ENCODE measurements at places on chromosomes 7 and 10. TPM values are rescaled to one million over a fixed set of nuclear protein-coding genes. Genes with fewer than 3 reads are reported as not detected.

DNA sequence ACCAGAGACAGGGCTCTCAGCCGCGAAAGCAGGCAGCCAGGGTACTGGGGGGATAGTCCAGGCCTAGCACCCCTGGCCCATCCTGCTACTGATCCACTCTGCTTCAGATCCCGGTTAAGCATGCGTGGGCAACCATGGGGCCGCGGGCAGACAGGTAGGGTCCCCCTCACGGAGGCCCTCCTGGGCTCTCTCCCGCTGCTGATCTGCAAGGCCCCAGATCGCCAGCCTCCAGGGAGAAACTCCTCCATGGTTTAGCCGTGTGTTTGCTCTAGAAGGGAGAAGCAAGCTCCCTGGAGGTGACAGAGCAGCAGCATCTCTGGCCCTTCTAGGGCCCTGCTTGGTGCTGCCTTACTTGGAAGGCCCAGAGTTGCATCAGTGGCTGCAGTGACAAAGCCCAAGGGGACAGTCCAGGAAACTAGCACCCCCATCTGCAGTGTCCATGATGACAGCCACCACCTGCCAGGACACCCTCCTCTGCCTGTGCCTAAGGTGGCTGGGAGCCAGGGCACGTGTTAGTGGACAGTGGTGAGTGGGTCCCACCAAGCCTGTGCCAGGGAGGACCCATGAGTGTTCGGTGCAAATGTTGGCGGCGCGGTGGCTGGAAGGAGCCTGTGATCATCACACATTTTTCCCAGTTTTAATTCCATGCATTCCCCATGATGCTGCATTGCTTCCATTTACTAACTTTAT is 29.2 kb downstream of the CALML5 start:
- no peak for DNase-seq

Gene TMEM236
- total RNA-seq = 0.43 TPM

Gene LIPF
- total RNA-seq = not detected

GRCh38 chr10:43135656-43136055 is 2.6 kb upstream of the CSGALNACT2 start:
- no peak for DNase-seq

DNA sequence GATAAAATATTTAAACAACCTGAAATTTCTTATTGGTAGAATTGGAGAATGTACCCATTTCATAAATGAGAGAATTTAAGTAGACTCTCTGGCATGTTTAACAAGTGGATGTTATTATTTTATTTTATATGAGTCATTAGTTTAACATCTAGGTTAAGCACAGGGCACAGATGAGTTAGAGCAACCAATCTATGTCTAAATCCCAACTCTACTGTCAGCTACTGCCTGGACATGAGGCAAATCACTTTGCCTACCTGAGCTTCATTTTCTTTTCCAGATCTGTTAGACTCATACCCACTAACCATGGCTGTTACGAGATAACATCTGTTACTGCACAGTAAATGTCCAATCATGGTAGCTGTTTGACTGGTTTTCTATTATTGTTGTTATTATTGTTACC is 251.1 kb downstream of the INHBA start:
- no peak for DNase-seq

Gene PHKG1
- total RNA-seq = 31.3 TPM

- DNase-seq = no peak
These were observed 47.8 kb upstream of the UBN2 start for GRCh38 chr7:139183251-139183650.

DNA sequence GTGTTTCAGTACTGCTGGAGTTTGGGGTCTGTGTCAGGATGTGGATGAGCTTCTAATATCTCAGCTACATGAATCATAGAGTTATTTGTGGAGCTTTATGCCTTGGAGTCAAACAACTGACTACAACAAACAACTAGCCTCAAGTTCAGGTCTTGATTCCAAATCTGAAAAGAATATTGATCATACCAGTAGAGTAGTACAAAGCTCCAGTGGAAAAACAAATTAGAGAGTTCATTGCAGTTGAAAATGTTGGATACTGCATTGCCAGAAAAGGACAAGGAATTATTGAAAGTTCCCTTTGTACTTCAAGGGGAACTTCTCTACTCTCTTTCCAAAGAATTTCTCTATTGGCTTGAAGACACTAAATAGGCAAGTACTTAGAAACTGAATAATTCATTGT is 117.6 kb upstream of the CTTNBP2 start:
- DNase-seq = no peak

Gene VIPR2
- total RNA-seq = 15.2 TPM

- DNase-seq = no peak
These were observed 156.3 kb upstream of the KMT2E start for GRCh38 chr7:104857458-104858425.

Gene ODAD2
- not detected for total RNA-seq

Gene CPEB3
- total RNA-seq = 14.4 TPM

- no peak for DNase-seq
These were observed 36.1 kb upstream of the CUL1 start for GRCh38 chr7:148662646-148663045.

DNA sequence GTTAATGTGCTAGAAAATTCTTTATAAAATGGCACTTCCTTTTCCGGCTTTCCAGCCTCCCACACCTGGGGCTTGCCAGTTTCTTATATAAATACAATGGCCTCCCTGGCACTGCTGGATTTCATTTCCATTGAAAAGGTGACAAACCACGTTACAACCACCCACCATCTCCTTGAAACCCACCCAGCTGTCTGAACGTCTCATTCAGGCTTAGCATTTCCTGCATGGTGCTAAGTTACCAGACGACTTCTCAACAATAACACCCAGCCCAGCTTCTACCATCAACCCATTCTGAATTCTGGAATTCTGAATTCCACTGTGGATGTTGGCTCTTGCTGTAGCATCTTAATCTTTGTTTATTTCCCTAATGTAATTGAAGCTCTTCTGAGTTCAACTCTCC is 499.8 kb upstream of the CELF2 start:
- DNase-seq = no peak

GRCh38 chr7:151198945-151199848 is 11.1 kb downstream of the H2BK1 start:
- no peak for DNase-seq

DNA sequence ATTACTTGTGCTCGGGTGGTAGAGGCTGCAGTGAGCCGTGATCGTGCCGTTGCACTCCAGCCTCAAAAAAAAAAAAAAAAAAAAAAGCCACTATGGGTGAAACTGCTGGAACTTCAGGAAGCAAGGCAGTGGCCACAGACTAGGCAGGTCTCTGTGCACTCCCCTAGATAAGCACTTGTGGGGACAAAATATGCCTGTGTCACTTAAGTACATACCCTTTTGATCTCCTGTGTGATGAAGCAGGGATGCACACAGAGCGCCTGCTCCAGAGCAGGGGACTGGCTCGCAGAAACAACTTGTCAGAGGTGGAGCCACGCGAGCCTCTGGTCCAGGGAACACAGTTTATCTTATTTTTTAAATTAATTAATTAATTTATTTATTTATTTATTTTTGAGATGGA is 42.9 kb upstream of the PSAP start:
- DNase-seq = no peak

- no peak for DNase-seq
These were observed 72.5 kb downstream of the SYPL1 start for GRCh38 chr7:106039486-106040060.

DNA sequence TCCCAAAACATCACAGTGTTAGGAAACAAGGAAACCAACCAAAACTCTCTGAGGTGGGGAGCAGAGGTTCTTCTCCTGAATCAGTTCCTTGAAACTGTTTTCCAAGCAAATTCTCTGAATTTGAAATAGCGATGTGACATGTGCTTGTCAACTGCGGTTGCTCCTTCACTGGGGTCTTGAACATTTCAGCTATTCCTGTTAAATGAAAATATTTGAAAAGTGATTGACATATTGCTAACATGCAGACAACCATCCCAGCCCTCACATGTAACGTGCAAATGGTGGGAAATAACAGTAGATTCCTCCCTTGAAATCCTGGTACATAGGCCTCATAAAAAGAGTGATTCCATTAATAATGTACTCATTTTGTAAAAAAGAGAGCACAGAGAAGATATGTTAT is 15.9 kb downstream of the MKI67 start:
- no peak for DNase-seq

DNA sequence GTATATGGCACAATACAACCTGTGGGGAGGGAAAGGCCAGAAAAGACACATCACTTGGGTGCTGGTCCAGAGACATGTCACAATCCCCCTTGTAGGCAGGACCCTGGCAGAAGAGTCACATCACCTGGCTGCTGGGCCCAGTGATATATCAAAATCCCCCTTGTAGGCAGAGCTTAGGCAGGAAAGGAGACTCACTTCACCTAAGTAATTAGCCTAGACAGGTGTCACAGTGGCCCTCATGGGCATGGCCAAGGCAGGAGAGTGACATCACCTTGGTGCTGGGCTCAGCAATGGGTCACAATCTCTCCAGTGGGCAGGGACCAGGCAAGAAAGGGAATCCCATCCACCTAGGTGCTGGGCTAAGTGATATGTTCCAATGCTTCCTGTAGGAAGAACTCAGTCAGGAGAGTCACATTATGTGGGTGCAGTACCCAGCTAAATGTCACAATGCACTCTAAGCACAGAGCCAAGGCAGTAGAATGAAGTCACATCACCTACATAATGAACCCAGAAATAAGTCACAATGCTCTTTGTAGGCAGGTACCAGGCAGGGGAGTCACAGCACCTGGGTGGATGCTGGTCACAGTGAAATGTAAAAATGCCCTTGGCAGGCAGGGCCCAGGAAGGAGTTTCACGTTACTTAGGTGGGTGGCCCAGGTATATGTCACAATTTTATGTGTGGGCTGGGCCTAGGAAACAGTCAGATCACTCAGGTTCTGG is 18.9 kb upstream of the ZNF736 start:
- DNase-seq = no peak

GRCh38 chr7:151056666-151057505 is 811 bp downstream of the CDK5 start:
- DNase-seq = no peak

Gene AQP1
- total RNA-seq = 236 TPM

Gene OPN1SW
- total RNA-seq = not detected

Gene FAM237B
- not detected for total RNA-seq

Gene CCZ1B
- total RNA-seq = 30.0 TPM

DNA sequence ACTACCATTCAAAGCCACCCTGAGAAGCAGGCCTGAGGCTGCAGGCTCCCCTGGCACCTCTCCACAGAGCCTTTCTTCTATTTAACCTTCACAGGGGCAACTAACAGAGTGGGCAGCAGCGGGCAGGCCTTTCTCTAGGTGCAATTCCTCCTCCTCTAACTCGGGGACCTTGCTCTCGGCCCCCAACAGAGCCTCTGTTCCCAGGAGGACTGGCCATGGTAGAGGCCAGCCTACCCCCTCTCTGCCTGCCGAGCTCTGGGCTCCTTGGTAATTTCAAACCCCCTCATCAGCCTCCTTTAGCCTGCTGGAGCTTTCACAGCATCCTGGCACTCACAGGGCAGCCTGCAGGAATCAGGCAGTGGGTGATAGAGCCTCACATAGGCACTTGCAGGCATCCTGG is 920.8 kb upstream of the ZNF722 start:
- DNase-seq = no peak

Gene ATRNL1
- 0.38 TPM for total RNA-seq

Gene SCD
- 21.2 TPM for total RNA-seq

- no peak for DNase-seq
These were observed 14.0 kb downstream of the ARL4A start for GRCh38 chr7:12701433-12701832.

DNA sequence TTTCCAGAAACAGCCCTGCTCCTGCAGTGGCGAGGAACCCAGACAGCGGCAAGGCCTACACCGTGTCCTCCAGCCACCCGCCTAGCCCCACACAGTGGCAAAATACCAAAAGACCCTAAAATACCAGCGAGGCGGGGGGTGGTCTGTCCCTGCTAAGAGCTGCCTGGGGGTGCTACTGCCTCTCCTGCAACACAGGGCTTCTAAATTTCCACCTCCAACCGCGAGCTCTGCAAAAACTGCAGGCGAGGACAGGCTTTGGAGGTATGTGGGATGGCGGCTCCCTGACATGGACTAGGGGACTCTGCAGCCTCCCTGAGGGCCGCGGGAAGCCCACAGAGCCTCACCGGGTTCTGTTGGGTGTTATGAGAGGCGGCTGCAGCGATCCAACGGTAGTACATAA is 122.3 kb downstream of the WDR37 start:
- DNase-seq = no peak

GRCh38 chr7:157634401-157635147 is 297.8 kb downstream of the DNAJB6 start:
- no peak for DNase-seq

GRCh38 chr10:69043931-69044531 is 43.9 kb upstream of the SRGN start:
- no peak for DNase-seq

DNA sequence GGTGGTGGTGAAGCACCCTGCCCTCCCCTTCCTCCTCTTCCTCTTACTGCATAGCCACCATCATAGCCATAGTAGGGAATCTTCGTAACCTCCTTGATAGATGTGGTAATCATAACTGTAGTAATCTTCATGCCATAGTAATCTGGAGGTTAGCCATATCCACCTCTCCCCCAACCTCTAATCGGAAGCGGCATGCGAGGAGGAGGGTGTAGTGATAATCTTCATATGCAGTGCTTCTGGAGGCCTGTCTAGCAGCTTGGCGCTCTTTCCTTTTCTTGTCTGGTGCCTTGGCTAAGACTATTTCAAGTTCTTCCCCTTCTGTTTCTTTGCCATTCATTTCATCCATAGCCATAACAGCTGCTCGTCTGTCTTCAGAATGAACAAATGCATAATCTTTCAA is 90.9 kb downstream of the MLLT10 start:
- no peak for DNase-seq

GRCh38 chr10:20656886-20657285 is 240.2 kb downstream of the NEBL start:
- DNase-seq = no peak

Gene PLAC9
- 29.1 TPM for total RNA-seq

Gene KCND2
- not detected for total RNA-seq

GRCh38 chr7:115009736-115010440 is 88.0 kb downstream of the MDFIC start:
- no peak for DNase-seq
